Stimulated activated CD8-positive, alpha-beta memory T cell treated with anti-CD3 and anti-CD28 coated beads, Interleukin-7, amount 100 ng/mL, for 1 hour (primary cell): ENCODE measurements at places on chromosomes 5 and 9.

DNA sequence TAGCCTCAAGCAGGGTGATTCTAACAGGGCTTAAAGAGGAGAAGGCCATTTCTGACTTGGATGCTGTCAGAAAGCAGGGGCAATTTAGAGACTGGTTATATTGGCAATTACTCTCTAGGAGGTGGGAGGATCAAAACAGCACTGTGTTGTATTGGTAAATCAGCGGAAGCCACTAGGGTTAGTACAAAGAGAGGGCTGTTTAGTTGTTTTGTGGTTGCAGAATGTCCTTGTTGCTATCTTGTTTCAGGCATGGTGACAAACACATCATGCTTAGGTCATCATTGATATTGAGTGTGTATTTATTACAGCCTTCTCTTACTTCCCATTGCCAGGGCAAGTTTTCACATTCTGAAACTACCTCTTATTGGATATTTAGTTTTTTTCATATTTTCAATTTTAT lies 165.3 kb downstream of the TAF11L14 start:
- no peak for DNase-seq

GRCh38 chr9:27485158-27485557 lies 38.9 kb upstream of the IFNK start:
- no peak for DNase-seq

- DNase-seq: no peak
Measured at GRCh38 chr9:36637491-36638270, 65.0 kb downstream of the MELK start.

- no peak for DNase-seq
Measured at GRCh38 chr5:173974688-173975239, 14.2 kb upstream of the C5orf47 start.

DNA sequence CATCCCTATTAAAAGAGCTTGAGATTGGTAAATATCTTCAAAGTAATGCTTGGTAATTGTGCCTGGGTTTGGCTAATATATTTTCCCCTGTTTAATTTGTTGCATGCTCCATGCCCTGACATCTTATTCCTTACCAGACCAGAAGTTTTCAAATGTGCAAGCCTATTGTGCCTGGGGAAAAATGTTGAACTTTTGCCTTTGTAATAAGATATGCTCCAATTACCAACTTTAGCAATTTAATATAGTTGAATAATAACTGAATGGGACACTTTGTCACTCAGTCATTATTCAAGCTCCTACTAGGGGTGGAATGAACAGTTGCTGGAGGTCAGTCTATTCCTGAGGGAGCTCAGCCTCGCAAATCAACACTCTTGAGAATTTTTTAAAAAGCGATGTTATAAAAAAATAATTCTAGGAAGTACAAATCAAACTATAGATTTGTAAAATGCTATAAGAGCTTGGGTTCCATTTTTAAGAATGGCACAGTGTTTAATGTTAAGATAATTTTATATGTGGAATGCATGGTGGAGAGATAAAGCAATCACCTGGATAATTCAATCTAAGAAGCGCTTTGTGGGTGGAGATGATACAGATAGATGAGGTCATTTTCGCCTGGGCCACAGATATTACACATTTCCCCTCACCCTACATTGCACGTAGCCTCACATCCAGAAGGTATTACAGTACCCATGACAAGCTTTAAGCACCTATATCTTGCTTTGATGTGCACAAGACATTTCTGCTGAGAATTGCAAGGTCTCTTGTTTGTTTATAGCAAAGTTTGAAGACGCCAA lies 231.8 kb downstream of the PIK3R1 start:
- no peak for DNase-seq

DNA sequence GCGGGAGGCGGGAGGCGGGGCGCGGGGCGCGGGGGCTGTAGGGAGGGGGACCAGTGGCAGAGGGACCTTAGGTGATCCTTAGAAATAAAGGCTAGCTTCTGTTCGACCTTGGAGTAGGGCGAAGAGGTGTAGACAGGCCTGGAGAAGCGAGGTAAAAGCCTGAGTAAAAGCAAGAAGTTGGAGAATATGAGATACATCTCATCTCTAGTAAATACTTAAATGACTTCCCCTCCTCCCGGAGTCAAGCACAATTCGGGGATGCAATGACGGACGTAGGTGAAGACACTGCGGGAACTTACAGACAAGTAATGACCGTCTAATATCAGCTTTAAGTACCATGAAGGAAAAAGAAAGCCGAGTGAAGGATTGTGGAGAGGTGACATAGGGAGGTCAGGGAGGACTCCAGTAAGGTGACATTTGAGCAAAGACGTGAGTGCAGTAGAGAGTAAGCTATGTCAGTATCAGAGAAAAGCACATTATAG lies 466 bp downstream of the SMC2 start:
- no peak for DNase-seq

- no peak for DNase-seq
Measured at GRCh38 chr9:72590824-72591223, 69.4 kb downstream of the TMC1 start.

GRCh38 chr9:96383165-96383942 lies at the start of gene SLC35D2:
SLC35D2 (minus strand) TSS chr9:96383711; CDS start chr9:96383634, 77 bp downstream.
- no peak for DNase-seq

DNA sequence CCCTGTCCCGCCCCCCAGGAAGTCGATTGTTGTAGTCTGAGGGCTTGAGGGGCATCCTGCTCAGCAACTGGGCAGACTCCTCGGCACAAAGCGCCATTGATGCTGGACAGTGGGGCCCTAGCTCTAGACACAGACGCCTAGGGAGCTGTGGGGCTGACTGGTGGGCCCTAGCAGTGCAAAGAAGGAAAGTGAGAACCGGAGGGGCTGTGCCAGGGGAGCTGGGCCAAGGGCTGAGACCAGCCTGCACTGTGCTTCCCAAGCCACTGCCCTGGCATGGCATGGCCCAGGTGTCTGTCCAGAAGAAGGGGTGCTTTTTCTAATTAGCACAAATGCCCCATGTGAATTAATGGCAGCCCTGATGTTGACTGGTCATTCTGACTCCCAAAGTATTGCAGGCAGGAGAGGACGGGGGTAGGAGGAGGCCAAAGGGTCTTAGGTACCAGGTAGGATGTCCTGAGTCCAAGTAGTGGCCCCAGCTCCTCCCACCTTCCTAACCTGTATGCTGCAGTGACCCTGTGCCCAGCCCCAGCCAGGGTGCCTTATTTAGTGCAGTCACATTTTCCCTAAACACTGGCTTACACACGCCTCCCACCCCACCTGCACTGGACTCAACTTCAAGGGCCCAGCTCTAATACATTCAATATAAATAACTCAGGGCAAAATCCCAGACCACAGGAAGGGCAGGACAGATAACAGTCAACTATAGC lies 15.9 kb downstream of the TCF7 start:
- DNase-seq: no peak

- DNase-seq: no peak
Measured at GRCh38 chr5:23528677-23529076, 21.3 kb downstream of the PRDM9 start.

DNA sequence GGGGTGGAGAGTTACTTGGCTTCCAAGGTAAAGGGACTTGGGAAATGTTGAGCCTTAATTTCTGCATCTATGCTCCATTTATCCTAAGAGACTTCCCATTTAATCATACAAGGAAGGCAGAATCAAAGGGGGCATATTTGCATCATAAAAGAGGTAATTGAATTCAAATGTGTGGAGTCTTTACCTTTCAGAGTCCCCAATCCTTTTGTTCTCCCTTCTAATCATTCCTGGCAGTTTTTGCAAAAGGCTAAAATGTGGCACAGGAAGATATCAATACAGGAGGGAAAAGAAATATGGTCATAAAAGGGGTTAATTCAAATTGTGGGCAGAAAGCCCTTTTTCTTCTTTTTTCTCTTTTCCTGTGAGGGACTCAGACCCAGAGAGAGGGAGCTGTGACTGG lies 69.5 kb downstream of the SFXN1 start:
- no peak for DNase-seq

DNA sequence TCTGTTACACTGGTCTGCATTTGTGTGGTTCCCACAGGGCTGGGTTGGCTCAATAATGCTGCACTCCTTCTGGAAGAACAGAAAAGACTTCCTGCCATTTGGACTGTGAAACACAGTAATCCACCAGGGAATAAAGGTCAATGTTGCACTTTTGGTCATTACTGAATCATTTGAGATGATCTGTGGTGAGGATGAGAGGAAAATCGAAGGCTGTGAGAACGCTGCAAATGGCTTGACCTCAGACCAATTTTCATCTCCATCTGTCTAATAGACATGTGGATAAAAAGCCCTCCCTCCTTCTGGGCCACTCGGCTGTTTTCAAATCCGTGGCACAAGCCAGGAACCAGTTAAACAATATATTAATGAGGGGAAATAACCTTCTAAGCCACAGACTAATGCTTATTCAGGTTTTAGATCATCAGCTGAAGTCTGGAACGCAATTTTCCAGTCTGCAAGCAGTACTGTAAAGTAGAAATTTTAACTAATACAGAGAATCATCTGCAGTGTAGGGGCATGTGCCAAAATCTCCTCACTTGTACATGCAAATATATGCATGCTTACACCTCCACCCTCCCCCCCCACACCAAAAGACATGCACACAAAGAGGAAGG lies 20.2 kb downstream of the TLE1 start:
- DNase-seq: no peak

DNA sequence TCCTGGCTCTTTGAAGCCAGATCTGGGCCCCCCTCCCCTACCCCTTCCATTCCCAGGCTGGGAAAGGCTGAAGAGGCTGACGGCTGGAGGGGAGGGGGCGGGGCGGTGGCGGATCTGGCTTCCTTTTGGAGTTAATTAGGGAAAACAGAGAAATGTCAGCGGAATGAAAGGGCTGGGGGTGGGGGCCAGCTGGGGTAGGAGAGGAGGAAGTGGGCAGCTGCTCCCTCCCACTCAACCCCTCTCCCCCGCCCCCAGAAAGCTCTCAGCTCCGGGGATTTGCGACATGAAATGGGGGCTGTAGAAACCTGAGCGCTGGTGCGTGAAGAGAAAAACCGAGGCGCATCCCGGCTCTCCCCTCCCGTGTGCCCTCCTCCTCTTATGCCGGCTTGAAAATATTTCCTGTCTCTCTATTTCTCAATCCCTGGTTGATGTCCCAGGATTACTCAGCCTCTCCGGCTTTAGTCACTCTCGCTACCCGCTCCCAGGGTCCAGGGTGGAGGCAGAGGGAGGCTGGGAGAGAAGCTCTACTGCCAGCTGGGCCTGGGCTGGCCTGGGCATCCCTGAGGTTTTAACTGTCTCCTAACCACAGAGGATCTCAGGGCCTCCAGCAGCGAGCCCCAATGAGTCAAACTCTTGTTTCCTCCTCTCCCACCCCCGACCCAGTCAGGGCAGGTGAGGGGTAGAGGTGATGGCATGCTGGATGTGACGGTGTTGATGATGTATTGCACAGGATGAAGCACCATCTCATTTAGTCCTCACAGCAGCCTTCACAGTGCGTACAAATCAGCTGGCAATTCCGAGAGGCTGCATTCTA lies 20.1 kb downstream of the PCDHGC5 start:
- DNase-seq: no peak

DNA sequence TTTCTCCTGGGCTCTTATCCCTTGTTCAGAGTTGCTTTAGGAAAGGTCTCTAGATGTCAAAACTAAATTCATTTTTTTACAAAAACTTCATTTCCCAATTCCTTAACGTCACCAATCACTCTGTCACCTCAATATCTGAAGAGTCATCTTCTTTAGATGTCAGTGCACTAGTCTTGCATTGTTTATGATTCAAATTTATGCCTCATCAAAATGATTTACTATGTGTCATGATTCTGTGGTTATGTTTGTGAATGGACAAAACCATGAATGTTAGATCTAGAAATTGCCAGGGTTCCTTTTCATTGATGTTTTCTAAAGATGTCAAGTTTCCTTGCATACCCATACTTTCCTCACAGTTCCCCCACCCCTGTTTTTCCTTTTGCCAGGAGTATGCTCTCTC lies 21.5 kb downstream of the CWC27 start:
- DNase-seq: no peak

DNA sequence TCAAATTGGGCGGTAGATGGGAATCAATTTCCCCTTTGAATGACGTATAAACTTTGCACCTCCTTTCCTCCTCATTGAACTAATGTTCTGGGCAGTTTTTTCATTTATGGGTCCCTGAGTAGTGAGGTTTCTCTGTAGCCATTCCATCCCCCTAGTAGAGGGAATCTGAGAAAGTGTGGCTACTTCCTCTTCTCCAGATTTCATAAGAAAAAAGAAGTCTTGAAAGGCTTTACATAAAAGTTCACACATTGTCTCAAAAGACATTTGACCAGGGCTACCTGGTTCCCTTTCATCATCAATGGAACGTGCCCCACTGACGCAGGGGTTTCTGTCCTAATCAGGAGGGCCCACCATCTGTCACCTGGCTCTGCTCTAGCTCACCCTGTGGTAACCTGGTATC lies 57.3 kb downstream of the CTSL start:
- no peak for DNase-seq

- no peak for DNase-seq
Measured at GRCh38 chr5:150302301-150303069, at the start of gene ARSI. ARSI (minus strand) TSS chr5:150302905; CDS start chr5:150302373, 532 bp downstream.

DNA sequence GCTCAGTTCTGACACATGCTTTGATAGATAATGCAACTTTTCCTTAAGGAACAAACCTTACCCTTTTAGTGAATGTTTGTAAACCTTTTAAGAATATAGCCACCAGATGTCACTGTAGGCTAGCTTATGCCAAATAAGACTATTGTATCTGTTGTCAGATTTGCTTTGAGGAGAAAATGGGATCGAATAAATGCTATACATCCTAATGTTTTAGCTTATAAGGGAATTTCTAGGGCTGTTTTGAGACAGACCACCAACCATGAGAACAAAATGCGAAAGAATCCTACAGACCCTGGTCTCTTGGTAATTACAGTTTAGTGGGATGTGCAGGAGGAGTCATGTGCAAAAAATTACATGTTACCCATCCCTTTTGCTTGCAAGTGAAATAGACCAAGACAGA lies 127.6 kb upstream of the NMUR2 start:
- DNase-seq: no peak

- DNase-seq: no peak
Measured at GRCh38 chr5:162299793-162300192, 232.2 kb downstream of the GABRG2 start.

GRCh38 chr5:120517607-120518252 lies 53.6 kb downstream of the PRR16 start:
- no peak for DNase-seq

GRCh38 chr9:68717552-68718443 lies 12.8 kb downstream of the PIP5K1B start:
- no peak for DNase-seq

GRCh38 chr9:87763286-87763685 lies 37.4 kb downstream of the CTSL start:
- DNase-seq: no peak

GRCh38 chr5:172932313-172933017 lies 26.8 kb upstream of the RPL26L1 start:
- peak; percentile 53 for DNase-seq

DNA sequence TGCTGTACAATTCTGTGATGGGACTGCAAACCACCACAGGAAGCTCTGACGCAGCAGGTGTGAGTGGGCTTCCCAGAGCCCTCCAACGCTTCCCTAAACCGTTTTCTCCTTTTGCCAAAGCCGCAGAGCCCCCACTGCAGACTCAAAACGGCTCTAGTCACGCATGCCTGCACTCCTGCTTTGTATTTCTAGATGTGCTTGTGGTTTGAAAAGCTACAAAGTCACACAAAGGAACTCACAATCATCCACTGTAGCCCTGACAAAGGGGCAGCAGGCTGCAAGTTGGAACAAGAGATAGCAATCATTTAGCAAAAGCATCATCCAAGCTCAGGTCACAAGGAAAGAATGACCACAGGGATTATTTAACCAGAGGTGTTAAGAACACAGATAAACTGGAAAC lies 79.3 kb downstream of the PTPN3 start:
- no peak for DNase-seq

- no peak for DNase-seq
Measured at GRCh38 chr5:40960037-40960436, 50.7 kb downstream of the C7 start.

GRCh38 chr5:120934031-120934430 lies 469.9 kb downstream of the PRR16 start:
- DNase-seq: no peak
